ENCODE measurements at places on chromosomes 11 and 22.

DNA sequence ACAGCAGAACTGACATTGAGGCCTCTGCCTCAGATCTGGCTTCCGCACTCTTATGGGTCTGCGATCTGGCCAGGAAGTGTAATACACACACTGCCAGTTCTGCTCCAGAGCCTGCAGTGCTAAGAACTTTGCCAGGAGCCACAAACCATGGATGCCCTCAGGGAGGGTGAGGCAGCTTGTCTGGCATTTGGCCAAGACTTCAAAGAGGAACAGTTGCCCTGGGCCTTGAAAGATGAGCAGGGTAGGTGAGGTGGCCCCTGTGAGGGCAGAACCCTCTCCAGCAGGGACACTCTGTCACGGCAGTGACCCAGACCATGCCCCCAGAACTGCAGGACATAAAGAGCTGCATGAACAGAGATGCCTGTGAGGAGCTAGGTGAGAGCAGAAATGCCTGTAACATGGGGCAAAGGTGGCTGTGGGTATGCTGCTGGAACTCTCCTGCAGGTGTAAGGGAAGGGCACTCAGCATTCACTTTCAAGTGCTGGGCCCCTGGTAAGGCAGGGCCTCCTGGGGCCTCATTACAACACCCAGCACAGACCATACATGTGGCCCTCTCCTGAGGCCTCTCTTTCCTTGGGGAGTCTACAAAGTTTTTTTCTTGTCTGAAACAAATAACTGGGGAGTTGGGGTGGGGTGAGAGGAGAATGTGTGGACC is 47.3 kb downstream of the NEU3 start:
- DNase-seq, result no peak

- DNase-seq, result peak; percentile 37
Measured at GRCh38 chr11:135006800-135007199, 594.8 kb upstream of the B3GAT1 start.

- DNase-seq, result no peak
Measured at GRCh38 chr11:88692306-88693086, 355.0 kb upstream of the CTSC start.

DNA sequence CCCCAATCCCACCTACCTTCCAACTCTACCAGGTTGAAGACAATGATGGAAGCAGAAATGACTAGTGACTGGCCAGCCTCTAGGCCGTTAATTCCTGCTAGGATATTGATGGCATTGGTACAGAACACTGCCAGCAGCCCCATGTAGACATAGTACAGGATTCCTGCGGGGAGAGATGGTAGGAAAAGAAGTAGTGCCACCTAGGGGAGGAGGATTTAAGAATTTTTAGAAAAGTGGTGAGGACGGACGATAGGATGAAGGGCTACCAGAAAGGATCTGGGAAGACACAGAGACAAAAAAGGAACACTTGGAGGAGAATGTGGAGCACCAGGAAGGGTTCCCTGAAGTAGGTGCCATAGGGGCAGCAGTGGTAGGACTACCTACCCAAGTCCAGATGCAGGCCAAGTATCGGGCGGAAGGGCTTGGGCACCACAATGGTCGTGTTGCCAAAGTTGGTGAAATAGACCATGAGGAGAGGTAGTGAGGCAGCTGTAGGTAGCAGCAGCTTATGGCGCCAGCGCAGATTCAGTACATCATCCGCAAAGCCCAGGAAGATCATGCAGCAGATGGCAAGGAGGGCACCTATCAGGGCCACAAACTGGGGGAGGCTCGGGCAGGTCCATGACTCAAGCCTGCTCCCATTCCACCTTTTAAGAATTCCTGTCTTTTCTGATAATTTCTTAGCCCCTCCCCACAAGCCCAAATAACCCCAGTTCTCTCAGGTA is 1.2 kb downstream of the DPAGT1 start:
- no peak for DNase-seq

DNA sequence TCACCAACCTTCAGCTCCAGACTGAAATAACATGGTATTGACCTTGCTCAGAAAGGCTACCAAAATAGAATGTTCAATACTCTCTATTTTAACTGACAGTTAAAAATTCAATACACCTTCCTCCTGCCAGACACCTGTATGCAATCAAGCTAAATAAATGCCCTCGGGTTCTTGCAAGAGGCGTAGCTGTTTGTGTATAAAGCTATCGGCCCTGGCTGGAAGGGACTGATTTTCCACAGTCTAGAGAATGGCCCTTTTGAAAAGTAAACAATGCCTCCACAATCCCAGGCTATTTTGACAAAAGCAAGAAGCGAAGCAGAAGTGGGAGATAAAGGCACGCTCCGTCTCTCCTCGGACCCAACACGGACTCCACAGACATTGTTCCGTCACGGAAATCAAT is 791.2 kb downstream of the BRD1 start:
- DNase-seq, result no peak

- no peak for DNase-seq
Measured at GRCh38 chr11:121291319-121291718, 1.3 kb upstream of the SC5D start.

GRCh38 chr11:56176318-56176717 is at the start of gene OR5J2:
OR5J2 (plus strand) TSS chr11:56176618; CDS start chr11:56176618, 0 bp downstream.
- DNase-seq, result no peak

- DNase-seq, result no peak
Measured at GRCh38 chr22:25923914-25924313, 181.9 kb downstream of the MYO18B start.

- DNase-seq, result no peak
Measured at GRCh38 chr11:62129590-62130282, 5.9 kb downstream of the INCENP start.

- DNase-seq, result no peak
Measured at GRCh38 chr11:82216927-82217570, 516.6 kb downstream of the FAM181B start.

All from NCI-H1694 treated with DMSO at 0.1 percent for 48 hours (cell line).